ENCODE measurements at places on chromosomes 13 and 19.

DNA sequence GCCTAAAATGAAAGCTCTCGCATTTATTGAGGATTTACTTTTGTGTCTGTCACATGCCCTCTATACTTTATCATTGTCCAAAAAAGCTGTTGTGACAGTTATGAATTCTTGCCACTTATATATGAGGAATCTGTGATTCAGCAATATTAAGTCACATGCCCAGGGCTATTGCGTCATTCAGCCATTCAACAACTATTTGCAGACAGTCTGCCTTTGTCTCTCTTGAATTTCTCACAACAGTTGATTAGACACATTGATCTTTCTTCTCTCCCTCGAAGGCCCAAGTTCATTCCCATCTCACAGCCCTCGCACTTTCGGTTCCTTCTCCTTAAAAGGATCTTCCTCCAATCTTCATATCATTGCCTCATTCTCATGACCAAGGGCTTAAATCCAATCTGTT lies 342.6 kb downstream of the MZT1 start:
- no peak for DNase-seq

- DNase-seq = no peak
These were observed 182.7 kb upstream of the TSC22D1 start for GRCh38 chr13:44758630-44759383.

DNA sequence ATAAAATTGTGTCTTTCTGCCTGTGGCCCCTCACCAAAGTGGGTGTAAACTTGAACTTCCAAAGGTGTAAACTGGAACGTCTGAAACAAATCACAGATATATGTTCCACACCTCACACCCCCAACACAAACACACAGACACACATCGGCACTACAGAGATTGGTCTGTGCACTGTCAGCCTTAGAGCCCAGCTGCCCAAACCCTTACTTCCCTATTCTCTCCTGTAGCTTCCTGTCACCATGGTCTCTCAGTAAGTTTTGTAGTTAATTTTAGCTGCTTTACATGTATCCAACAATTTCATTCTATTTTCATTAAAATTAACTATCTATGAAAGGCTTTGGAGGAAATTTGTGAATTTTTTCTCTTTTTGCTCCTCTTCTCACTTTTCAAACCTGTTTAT lies 5.4 kb downstream of the TM9SF2 start:
- no peak for DNase-seq

DNA sequence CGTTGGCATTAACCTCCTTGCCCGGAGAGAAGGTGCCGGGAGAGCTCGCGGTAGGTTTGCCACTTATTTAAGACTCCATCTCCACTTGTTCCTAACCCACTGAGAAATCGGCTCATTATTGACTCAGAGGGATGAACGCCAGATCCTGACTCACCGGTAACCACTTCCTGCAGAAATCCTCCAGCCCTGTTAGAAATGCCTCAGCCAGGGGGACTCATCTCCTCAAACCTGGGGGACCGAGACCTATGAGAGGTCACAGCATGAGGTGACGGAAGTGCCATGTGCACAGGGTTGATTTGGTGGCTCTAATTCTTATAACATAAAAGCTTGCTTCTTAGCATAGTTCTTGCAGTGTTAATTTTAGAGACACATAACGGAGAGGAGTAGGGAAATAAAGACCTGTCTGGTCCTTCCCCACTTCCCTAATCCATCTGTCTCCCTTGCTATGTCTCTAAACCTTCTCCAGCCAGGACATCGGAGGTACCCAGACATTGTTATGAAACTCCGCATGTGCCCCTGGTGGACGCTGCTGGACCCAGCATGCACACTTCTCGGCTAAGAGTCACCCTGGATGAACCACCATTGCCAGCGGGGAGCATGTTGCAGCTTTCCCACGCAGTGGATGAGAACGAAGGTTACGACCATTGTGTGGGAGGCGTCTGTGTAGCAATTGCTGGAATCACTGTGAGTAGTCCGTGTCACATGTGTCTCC lies 158.9 kb downstream of the EFNB2 start:
- no peak for DNase-seq

GRCh38 chr13:42798118-42798517 lies 16.7 kb downstream of the FAM216B start:
- no peak for DNase-seq

DNA sequence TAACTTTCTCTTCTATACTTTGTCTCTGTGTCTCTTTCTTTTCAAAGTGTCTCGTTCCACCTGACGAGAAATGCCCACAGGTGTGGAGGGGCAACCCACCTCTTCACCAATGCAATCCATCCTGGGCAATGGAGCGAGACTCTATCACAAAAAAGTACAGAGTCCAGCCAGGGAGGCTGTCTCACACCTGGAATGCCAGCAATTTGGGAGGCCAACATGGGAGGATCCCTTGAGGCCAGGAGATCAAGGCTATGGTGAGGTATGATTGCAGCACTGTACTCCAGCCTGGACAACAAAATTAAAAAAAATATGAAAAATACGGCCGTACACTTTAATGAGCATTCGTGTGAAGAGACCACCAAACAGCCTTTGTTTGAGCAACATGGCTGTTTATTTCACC lies 2.8 kb upstream of the ZNF600 start:
- no peak for DNase-seq

DNA sequence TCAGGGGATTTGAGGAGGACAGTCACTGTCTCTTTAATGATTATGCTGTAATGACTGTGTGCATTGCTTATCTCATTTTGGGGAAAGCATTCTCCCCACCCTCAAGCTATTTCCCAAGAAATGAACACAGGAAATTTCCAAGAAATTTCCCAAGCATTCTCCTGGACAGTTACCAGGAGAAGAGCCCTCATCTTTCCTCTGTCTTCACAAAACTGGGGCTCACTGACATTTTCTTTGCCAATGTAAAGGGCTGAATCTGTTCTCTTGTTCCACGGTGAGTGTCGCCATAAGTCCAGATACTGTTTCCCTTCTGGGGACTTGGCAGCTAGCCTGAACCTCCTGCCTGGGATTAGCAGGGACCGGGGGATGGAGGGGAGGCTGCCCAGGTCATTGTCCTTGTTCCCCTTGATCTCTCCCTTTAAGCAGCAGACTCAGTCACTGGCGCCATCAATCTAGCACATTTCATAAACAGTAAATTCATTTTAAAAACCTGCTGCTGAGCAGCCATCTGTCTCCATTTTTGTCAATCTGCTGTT lies 172.8 kb downstream of the DNAJC15 start:
- peak; percentile 15 for DNase-seq

DNA sequence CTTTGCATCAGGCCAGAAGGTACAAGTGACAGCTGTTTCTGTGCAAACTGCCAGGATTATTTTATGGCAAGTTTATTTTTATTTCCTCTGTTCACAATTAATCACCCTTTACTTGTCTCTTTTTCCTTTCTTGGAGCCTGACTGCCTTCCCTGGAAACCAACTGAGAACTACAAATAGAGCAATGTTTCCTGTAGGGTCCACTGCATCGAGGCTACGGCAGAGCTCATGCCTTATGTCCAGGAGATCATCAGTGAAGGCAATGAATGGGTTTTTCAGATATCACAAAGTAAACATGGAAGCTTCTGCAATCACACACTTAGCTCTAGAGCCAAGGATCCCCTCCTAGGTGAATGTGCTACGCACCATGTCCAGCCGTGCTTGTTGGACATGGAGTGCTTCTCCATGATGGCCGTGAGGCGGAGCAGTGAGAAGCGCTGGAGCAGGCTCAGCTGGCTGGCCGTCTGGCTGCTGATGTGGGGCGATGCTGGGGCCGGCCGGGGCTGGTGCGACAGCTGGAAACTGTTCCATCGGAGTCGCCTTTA lies 110.9 kb downstream of the KL start:
- DNase-seq = no peak

GRCh38 chr19:45472563-45473366 lies 5.0 kb downstream of the FOSB start:
- no peak for DNase-seq

- no peak for DNase-seq
These were observed 1128.2 kb upstream of the PCDH9 start for GRCh38 chr13:68358294-68358705.

- DNase-seq = peak; percentile 85
These were observed 2.5 kb downstream of the ATP5F1D start for GRCh38 chr19:1243768-1244692.

- no peak for DNase-seq
These were observed 3.2 kb downstream of the PRX start for GRCh38 chr19:40410030-40410389.

DNA sequence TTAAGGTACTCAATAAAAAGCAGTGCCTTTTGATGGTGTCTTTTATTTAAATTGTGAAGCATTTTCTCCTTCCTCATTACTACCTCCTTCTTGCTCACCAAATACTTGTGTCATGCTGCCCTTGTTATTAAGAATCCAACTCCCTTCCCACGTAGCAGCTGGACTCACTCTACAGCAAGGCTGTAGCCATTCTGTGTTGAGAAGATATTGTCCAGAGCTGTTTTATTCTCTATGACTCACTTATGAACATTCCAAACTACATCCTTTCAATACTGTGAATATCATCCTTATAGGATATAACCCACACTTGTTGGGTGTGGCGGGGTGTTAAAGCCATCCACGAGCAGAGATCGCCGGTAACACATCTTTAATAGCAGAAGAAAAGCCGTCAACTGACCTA lies 1671.5 kb upstream of the SLC10A2 start:
- DNase-seq = no peak

GRCh38 chr19:57248646-57249045 lies 8.2 kb downstream of the ZNF805 start:
- no peak for DNase-seq

GRCh38 chr13:76764916-76765315 lies 121.3 kb downstream of the KCTD12 start:
- no peak for DNase-seq

GRCh38 chr13:88031980-88032559 lies 360.9 kb downstream of the SLITRK5 start:
- DNase-seq = no peak

GRCh38 chr13:98571955-98572662 lies 4.8 kb downstream of the STK24 start:
- no peak for DNase-seq

GRCh38 chr19:50835103-50835784 lies 1.9 kb upstream of the KLK15 start:
- DNase-seq = no peak

- peak; percentile 87 for DNase-seq
These were observed 33.8 kb upstream of the GARRE1 start for GRCh38 chr19:34220472-34221063.

DNA sequence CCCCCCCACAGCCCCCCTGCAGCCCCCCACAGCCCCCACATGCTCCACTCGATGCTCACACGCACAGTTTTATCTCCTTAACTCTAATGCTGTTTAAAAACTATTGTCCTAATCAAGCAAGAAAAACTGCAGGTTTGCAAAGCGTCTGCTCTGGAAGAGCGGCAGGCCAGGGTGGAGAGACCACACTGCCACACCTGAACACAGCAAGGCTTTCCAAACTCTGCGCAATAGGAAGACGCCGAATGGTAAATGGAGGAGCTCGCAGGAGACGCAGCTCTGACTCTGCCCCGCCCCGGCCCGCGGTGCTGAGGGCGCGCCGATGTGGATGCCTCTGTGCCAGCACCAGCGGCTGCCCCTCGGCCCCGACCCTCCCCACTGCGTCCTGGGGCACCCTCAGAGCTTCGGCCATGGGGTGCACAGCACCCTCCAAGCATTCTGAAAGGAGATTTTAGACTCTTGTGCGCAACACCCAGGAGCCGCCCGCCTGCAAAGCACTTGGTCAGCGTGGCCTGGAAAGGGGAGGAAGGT lies 32.4 kb downstream of the RASA3 start:
- peak; percentile 88 for DNase-seq

DNA sequence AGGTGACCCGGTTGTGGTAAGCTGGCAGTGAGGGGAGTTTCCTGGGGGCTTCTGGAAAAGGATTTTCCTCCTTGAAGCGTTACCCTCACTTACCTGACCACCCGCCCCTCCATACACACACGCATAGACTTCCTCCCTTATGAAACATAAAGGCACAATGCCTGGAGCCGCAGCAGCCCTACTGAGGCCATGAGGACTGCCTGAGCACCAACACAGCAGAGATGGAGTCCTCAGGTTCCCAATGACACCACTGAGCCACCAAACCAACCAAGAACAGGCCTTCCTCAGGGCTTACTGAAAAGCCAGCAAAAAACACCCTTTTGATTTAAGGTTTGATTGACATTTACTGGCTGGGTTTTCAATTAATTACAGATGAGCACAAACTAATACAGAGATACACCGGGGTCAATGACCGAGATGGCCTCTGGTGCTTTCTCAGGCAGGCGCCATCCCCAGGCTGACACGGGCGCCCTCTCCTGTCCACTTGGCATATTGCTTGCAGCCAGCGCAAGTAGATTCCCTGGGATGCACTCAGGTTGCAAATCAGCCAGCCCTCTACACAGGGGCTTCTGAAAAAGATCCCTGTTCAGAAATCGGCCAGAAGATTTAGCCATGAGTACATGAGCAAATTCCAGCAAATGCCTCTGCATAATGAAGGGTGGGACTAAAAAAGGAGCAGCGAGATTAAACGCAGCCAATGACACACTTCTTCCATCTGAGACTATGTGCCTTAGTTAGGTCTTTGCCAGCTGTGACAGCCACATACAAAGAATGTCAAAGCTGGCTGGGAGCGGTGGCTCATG lies 14.8 kb downstream of the OPA3 start:
- no peak for DNase-seq

- no peak for DNase-seq
These were observed 19.4 kb downstream of the LAIR2 start for GRCh38 chr19:54521860-54522513.

- DNase-seq = no peak
These were observed 7.0 kb upstream of the ZNF69 start for GRCh38 chr19:11880598-11880997.

DNA sequence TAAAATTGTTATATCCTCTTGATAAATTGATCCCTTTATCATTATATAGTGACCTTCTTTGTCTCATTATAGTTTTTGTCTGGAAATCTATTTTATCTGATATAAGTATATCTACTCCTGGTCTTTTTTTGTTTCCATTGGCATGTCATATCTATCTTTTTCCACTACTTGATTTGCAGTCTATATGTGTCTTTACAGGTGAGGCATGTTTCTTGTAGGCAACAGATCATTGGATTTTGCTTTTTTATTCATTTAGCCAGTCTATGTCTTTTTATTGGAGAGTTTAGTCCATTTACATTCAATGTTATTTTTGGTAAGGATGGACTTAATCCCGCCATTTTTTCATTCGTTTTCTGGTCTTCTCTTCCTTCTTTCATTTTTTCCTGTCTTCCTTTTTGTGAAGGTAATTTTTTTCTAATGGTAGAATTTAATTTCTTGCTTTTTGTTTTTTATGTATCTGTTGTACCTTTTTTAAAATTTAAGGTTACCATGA lies 13.5 kb upstream of the ZNF823 start:
- DNase-seq = no peak

Measured in lower leg skin (tissue), 4 donors.